ENCODE measurements at places on chromosomes 2 and 18.

DNA sequence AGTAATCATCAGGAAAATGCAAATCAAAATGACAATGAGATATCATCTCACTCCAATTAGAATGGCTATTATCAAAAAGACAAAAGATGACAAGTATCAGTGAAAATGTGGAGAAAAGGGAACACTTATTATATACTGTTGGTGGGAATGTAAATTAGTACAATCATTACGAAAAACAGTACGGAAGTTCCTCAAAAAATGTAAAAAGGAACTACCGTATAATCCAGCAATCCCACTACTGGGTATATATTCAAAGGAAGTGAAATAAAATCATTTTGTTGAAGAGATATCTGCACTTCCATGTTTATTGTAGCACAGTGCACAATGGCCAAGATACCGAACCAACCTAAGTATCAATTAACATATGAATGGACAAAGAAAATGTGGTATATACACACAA, 52.4 kb upstream of the TEX51 start:
- DNase-seq: no peak
- peaks cover 63% of the 10 kb centered on the region for H3K27me3 ChIP-seq
- H3K4me1 ChIP-seq: no peaks in the 10 kb centered on the region
- no peak overlapping the region for H3K4me3 ChIP-seq

GRCh38 chr2:48439102-48439501, 90.9 kb upstream of the STON1 start:
- H3K36me3 ChIP-seq: no peaks in the 10 kb centered on the region
- no peak overlapping the region for H3K4me3 ChIP-seq
- H3K4me1 ChIP-seq: no peaks in the 10 kb centered on the region

- no peaks in the 10 kb centered on the region for H3K36me3 ChIP-seq
- H3K4me3 ChIP-seq: no peak overlapping the region
- H3K27me3 ChIP-seq: no peaks in the 10 kb centered on the region
These were observed 20.9 kb upstream of the COL6A3 start for GRCh38 chr2:237434866-237435311.

GRCh38 chr2:168401771-168402170, 54.3 kb upstream of the CERS6 start:
- no peaks in the 10 kb centered on the region for H3K36me3 ChIP-seq
- peaks cover 7% of the 10 kb centered on the region for H3K4me1 ChIP-seq
- H3K27ac ChIP-seq: peak overlapping the region; percentile 61
- DNase-seq: no peak
- no peaks in the 10 kb centered on the region for H3K27me3 ChIP-seq

- DNase-seq: no peak
- no peaks in the 10 kb centered on the region for H3K4me1 ChIP-seq
- no peak overlapping the region for H3K27ac ChIP-seq
- no peak overlapping the region for H3K4me3 ChIP-seq
These were observed 14.1 kb downstream of the ACMSD start for GRCh38 chr2:134852518-134852917.

DNA sequence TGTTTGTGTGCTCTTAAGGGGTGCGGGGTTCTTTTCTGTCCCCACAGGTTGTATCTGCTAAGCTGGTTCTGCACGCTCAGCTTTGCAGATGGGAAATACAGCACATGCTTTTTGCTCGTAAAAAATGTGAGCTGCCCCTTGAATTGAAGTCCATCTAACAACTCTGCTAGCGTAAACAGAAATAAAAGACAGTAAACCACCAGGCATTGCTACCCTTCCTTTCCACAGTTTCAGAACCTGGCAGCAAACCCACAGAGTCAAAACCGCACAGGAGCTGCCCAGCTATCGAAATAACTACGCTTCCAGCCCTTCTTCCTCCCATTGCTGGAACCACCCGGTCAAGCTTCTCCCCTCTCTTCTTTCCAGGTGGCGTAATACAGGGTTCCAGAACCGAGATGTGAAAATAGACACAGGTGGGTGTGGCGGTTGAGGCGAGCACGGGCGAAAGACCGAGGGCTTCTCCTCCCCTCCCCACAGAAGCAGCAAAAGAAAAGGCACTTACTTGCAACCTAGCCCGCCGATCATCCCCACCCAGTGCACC, 479 bp downstream of the SCN9A start:
- H3K4me3 ChIP-seq: peak overlapping the region; percentile 75
- H3K27ac ChIP-seq: no peak overlapping the region
- H3K27me3 ChIP-seq: peaks cover 56% of the 10 kb centered on the region
- peak; percentile 11 for DNase-seq
- H3K36me3 ChIP-seq: no peaks in the 10 kb centered on the region

Measured in MCF 10A (cell line).